Lung (tissue), 17 donors: ENCODE measurements at places on chromosomes 1 and 21. TPM values are rescaled to one million over a fixed set of nuclear protein-coding genes. Genes with fewer than 3 reads are reported as not detected.

DNA sequence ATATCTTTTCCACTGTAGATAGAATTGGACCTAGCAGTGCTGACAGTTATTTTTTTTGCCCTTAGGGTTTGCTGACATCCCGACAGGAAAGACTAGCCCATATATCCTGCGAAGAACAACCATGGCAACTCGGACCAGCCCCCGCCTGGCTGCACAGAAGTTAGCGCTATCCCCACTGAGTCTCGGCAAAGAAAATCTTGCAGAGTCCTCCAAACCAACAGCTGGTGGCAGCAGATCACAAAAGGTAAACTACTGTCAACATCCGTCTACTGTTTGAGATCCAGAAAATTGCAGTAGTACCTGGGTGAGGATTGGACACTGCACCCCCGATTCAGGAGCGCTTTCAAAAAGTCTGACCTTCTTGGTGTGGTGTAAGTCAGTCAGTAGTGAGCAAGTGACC lies 55.8 kb downstream of the CENPF start:
- no peak overlapping the region for H3K27ac ChIP-seq
- no peaks in the 10 kb centered on the region for H3K27me3 ChIP-seq
- no peak overlapping the region for H3K4me3 ChIP-seq
- H3K36me3 ChIP-seq, result peaks cover 2% of the 10 kb centered on the region
- H3K4me1 ChIP-seq, result no peaks in the 10 kb centered on the region

GRCh38 chr1:197991594-197991993 lies 74.4 kb downstream of the LHX9 start:
- H3K36me3 ChIP-seq, result no peaks in the 10 kb centered on the region
- H3K27me3 ChIP-seq, result no peaks in the 10 kb centered on the region
- no peak overlapping the region for H3K4me3 ChIP-seq
- no peak overlapping the region for H3K27ac ChIP-seq
- no peaks in the 10 kb centered on the region for H3K4me1 ChIP-seq

DNA sequence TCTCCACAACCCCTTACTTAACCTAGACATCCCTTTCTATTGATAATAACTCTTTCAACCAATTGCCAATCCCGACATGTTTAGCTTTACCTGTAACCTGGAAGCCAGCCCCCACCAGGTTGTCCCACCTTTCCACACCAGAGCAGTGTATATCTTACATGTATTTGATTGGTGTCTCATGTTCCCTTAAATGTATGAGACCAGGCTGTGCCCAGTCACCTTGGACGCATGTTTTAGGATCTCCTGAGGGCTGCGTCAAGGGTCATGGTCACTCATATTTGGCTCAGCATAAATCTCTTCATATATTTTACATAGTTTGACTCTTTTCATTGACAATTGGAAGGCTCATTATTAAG lies 5.3 kb upstream of the SLC19A1 start:
- peaks cover 19% of the 10 kb centered on the region for H3K4me1 ChIP-seq
- no peak for DNase-seq
- H3K4me3 ChIP-seq, result no peak overlapping the region
- no peak overlapping the region for H3K27ac ChIP-seq

- no peaks in the 10 kb centered on the region for H3K36me3 ChIP-seq
- H3K27ac ChIP-seq, result no peak overlapping the region
- no peak overlapping the region for H3K4me3 ChIP-seq
- H3K4me1 ChIP-seq, result no peaks in the 10 kb centered on the region
These were observed 338.2 kb downstream of the ASTN1 start for GRCh38 chr1:176826265-176826664.

GRCh38 chr1:154407198-154408091 lies 2.3 kb downstream of the IL6R start:
- no peaks in the 10 kb centered on the region for H3K27me3 ChIP-seq
- H3K27ac ChIP-seq, result peak overlapping the region; percentile 99
- no peak for DNase-seq
- H3K4me1 ChIP-seq, result peaks cover 26% of the 10 kb centered on the region

GRCh38 chr21:25979845-25980616 lies 190.5 kb downstream of the APP start:
- no peak for DNase-seq
- H3K36me3 ChIP-seq, result peaks cover 7% of the 10 kb centered on the region
- H3K27me3 ChIP-seq, result no peaks in the 10 kb centered on the region
- no peaks in the 10 kb centered on the region for H3K4me1 ChIP-seq
- H3K4me3 ChIP-seq, result no peak overlapping the region

Gene CD1D
- total RNA-seq, result 3.5 TPM

DNA sequence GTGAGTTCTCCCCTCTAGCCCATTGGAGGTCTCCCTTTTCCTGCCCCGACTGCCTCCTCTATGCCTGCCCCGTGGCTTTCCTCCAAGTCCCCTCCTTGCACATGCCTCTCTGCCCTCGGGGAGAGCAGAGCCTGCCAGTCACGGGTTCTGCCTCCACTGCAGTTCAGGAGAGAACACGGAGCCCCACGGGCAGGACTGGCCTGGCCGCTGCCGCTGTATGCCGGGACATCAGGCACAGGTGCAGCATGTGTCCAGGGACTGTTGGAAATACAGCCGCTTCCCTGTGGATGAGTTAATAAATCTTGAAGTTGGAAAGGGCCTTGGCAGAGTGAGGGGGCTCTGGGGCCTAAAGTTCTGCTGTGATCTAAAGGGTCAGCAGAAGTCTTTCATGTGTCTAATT lies 676.6 kb downstream of the MATN1 start:
- no peak for DNase-seq
- H3K27ac ChIP-seq, result no peak overlapping the region
- H3K4me1 ChIP-seq, result no peaks in the 10 kb centered on the region

DNA sequence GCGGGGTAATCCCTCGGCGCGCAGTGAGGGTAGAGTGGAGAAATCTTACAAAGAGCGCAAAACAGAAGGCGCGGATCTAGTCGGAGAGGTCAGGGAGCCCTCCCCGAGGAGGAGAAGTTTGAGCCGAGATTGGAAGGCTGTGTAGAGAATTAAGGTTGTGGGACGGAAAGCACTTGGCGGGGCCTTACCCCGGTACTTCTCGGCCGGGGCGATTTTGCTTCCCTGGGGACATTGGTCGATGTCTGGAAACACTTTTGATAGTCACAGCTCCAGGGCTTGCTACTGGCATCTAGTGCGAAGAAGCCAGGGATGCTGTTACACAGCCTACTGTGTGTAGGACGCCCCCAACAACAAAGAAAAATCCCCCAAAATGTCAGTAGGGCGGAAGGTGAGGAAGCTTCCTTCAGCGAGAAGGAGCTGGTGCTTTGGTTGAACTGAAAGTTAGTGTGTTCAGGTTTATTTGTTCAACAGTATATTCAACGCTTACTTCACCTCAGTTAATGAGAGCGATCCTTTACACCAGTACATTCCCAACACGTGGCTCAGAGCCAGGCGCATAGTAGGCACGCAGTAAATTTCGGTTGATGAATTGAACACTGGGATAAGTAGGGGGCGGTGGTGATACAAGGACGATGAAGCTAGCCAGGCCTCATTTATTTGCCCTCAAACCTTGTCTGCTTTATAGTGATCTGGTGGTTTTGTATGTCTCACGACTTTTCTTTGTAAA lies 807 bp downstream of the CEP85 start:
- no peaks in the 10 kb centered on the region for H3K27me3 ChIP-seq
- H3K4me1 ChIP-seq, result no peaks in the 10 kb centered on the region
- peak overlapping the region; percentile 57 for H3K4me3 ChIP-seq
- peak; percentile 39 for DNase-seq
- H3K27ac ChIP-seq, result peak overlapping the region; percentile 88
